PC-9 (cell line): ENCODE measurements at places on chromosomes 6 and 20. TPM values are rescaled to one million over a fixed set of nuclear protein-coding genes. Genes with fewer than 3 reads are reported as not detected.

Gene CALHM6
- not detected in 2 replicates for total RNA-seq

Gene BMP5
- total RNA-seq = 0.20 TPM in 1 of 2 replicates, not detected in the other

Gene IL17F
- not detected in 2 replicates for total RNA-seq

Gene HFE
- total RNA-seq = 33.3 and 46.0 TPM in 2 replicates

Gene FLRT3
- total RNA-seq = 0.70 and 0.95 TPM in 2 replicates

Gene IMPG1
- not detected in 2 replicates for total RNA-seq

Gene ELOVL5
- total RNA-seq = 71.3 and 108 TPM in 2 replicates

Gene SESN1
- 6.1 and 6.5 TPM in 2 replicates for total RNA-seq

Gene MUC22
- not detected in 2 replicates for total RNA-seq

Gene GABRR1
- total RNA-seq = not detected in 2 replicates

Gene AGER
- total RNA-seq = 18.1 and 20.4 TPM in 2 replicates

DNA sequence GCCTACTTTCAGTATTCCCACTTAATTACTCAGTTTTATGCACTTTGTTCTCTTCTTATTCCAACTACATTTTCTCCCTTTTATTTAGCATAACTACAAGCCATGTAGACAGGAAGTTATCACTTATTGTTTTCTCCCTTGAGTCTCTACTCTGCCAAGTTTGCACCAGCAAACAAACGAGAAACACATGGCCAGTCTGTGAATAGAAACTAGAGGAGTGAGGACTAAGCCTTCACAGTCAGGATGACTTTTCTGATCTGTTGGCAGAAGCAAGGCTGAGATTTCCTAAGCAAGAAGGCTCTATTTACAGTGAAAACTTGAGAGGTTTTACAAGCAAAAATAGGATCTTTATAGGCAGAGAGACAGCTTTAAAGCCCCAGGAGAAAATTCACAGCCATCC is 69.8 kb upstream of the TINAG start:
- no peak for DNase-seq

- no peak for DNase-seq
Measured at GRCh38 chr20:52924411-52925271, 47.5 kb upstream of the TSHZ2 start.

GRCh38 chr6:127177923-127178231 is 59.4 kb downstream of the RSPO3 start:
- DNase-seq = no peak

DNA sequence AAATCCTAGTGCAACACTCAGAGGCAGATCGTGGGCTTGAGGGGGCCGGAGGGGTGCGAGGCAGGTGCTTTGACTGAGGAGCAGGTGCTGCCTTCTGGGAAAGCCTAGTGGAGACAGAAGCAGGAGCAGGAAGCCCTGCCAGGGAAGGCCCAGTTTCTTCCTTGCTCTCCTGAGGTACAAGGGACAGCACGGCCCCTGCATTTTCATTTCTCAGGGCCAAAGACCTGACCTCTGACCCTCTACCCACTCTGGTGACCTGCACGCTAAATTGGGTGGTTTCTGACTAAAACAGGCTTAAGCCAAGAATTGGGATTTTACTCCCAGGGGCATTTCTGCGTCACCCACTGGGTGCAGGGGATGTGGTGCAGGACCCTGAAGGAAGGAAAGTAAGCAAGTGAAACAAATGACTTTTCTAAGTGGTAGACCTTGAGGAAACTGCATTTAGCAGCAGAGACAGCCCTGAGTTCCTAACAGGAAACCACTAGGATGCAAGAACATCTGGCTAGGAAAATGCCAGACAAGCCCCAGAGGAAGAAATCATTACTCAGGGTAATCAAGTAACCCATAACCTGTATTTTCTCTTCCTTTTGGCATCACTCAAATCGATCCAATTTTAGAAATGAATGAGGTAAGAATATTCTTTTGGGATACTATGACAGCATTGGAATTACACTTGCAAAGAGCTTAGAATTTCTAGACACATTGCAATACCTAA is 141.7 kb downstream of the CD164 start:
- no peak for DNase-seq

DNA sequence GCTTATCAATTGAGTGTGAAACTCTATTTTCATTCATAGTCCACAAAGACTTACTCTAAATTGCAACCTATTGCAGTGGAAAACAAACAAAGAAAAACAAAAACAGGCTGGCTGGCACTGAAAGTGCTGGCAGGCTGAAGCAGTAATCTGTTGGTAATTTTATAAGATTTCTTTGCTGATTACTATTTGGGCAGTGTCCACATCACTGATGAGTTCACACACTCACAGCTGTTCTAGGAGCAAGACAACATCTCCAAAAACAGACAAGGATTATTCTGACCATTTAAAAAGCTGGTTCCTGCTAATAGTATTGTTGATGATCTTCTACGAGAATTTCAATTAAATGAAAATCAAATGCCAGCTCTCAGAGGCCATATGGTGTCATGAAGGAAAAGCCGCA is 26.9 kb downstream of the MARCKS start:
- DNase-seq = no peak

GRCh38 chr6:52555518-52556233 is 21.2 kb downstream of the TRAM2 start:
- no peak for DNase-seq

DNA sequence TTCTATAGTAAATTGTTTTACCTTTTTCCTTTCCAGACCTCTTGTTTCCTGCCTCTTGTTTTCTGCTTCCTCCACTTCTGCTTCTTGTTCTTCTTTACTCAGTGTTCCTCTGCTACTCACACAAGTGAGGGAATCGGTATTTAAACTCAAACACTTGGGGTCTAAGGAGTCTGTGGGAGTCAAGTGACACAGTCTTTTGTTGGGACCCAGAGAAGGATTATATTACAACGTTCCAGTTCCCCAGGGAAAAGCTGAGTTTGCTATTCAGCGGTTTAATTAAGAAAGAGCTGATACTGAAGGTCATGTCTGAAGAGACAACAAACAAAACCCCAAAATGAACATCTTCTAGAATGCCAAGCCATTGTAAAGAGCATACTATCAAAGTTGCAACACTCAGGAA is 107.8 kb upstream of the CITED2 start:
- DNase-seq = no peak

- DNase-seq = no peak
Measured at GRCh38 chr6:144315226-144315980, 30.3 kb downstream of the UTRN start.

DNA sequence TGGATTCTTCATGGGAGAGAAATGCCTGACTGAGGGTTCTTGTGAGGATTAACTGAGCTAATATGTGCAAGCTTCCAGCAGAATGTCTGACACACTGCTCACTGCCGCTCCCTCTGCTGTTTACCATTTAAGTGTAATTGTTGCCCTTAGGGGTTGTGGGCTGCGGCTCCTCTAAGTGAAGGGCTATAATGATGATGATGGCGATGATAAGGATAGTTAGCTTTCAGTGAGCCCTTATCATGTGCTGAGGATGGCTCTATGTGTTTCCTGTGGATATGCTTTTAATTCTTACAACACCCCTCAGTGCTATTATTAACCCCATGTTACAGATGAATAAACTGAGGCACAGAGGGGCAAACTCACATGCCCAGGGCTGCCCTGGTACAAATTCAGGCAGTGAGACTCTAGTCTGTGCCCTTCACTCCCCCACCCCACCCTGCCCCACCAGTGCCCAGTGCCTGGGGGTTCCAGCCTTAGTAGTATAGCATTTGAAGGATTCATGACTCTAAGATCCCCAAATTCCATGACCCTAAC is 33.4 kb downstream of the TGM2 start:
- peak; percentile 81 for DNase-seq

GRCh38 chr6:115977220-115977619 is 83.5 kb downstream of the FRK start:
- DNase-seq = no peak

DNA sequence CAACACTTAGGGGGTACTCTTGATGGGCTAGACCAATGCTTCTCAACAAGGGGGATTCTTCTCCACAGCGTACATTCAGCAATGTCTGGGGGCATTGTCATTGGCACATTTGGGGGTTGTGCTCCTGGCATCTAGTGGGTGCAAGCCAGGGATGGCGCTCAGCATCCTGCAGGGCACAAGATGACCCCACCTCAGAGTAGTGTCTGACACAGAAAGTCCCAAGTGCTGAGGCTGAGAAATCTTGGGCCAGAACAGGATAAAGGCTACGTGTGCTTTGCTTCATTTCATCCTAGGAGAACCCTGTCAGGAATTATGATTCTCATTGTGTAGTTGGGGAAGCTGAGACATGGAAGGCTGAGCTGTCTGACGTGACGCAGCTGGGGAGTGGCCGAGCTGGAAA is 298.6 kb downstream of the CDH26 start:
- no peak for DNase-seq

- DNase-seq = no peak
Measured at GRCh38 chr6:108163267-108163643, 2.6 kb upstream of the NR2E1 start.

DNA sequence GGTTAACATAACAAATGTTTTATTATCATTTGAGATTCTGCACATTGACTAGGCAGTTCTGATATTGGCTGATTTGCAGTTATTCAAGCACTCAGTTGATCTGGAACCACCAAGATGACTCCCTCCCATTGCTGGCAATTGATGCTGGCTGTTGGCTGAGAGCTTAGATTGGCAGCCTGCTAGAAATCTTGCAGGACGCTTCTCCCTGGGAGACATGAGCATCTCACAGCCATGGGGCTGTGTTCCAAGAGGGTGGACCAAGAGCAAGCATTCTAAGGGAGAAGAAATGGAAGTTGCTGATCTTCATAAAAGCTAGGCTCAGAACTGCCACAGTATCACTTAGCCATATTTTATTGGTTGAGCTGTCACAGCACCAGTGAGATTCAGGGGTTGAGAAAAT is 233.4 kb upstream of the ID4 start:
- no peak for DNase-seq

GRCh38 chr6:135567375-135568083 is 70.0 kb upstream of the AHI1 start:
- no peak for DNase-seq

DNA sequence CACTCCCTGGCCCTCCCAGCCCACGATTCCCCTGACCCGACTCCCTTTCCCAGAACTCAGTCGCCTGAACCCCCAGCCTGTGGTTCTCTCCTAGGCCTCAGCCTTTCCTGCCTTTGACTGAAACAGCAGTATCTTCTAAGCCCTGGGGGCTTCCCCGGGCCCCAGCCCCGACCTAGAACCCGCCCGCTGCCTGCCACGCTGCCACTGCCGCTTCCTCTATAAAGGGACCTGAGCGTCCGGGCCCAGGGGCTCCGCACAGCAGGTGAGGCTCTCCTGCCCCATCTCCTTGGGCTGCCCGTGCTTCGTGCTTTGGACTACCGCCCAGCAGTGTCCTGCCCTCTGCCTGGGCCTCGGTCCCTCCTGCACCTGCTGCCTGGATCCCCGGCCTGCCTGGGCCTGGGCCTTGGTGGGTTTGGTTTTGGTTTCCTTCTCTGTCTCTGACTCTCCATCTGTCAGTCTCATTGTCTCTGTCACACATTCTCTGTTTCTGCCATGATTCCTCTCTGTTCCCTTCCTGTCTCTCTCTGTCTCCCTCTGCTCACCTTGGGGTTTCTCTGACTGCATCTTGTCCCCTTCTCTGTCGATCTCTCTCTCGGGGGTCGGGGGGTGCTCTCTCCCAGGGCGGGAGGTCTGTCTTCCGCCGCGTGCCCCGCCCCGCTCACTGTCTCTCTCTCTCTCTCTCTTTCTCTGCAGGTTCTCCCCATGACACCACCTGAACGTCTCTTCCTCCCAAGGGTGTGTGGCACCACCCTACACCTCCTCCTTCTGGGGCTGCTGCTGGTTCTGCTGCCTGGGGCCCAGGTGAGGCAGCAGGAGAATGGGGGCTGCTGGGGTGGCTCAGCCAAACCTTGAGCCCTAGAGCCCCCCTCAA is at the start of gene LTA:
TSS of gene LTA (plus strand) at position 249 of the 871 bp plus-strand sequence. CDS start at position 703, 454 bp downstream.
- DNase-seq = no peak

- no peak for DNase-seq
Measured at GRCh38 chr6:167840160-167840525, 13.4 kb downstream of the AFDN start.

- no peak for DNase-seq
Measured at GRCh38 chr6:169986848-169987498, 235.6 kb downstream of the ERMARD start.

DNA sequence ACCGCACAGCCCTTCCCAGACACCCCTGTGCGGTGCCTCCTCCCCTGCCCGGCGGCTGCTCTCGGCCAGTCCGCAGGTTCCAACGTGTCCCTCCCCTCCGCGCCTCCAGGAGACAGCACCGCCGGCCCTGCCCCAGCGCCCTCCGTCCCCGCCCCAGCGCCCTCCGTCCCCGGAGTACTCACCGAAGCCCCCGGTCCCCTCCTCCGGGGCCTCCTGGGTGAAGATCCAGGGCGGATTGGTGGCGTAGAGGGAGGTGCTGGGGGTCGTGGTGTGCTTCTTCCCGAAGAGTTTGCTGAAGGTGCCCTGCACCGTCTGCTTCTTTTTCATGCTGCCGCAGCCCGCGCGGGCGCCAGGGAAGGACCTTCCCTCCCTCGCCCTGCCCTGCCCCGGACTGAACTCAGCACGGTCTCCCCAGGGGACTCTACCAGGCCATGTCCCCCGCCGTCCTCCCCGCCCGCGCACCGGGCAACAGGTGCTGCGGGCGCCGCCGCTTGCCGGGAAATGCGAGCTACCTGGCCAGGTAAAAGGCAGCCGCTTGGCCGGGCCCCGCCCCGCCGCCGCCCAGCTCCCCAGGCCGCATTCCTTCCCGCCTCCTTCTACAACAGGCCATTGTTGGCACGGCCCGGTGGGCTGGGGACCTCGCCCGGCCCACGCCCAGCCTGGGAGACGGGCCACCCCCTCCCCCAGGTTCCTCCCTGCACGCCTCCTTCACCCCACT is at the start of gene C6orf132:
TSS of gene C6orf132 (minus strand) at position 503 of the 718 bp plus-strand sequence. CDS start at position 327, 176 bp downstream.
- DNase-seq = peak; percentile 81

DNA sequence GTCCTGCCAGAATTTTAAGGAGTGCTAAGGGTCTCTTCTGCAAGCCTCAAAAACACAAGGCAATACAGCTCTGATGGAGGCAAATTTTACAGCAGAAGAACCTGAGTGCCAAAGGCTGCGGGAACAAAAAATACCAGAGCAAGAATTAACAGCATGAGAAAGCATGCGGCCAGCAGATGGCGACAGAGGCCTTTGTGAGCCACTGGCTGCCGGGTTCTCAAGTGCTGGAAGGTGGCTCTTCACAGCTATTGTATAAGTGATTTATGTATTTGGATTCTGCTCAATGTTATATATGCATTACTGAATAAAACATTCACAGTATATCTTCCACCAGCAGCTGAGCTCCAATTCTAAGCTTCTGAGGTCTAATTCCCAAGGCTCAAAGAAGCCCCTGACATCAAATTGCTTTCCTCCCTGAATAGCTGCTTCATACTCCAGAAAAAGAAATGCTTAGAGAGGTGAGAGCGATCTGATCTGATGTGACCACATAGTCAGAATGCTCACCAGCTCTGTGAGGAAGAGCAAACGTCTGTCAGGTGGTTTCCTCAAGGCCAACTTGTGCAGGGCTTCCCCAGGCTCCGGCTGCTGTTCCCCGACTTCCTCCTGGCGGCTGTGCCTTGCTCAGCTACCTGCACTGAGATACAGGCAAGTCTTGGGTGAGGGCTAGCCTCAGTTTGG is 58.6 kb downstream of the PPP1R3G start:
- DNase-seq = peak; percentile 77

GRCh38 chr6:54935739-54936138 is 89.2 kb downstream of the FAM83B start:
- DNase-seq = peak; percentile 88

GRCh38 chr6:118367314-118367713 is 180.8 kb upstream of the PLN start:
- DNase-seq = no peak

- no peak for DNase-seq
Measured at GRCh38 chr6:117288083-117288715, 22.8 kb downstream of the VGLL2 start.

GRCh38 chr6:16137451-16137801 is 8.5 kb downstream of the MYLIP start:
- no peak for DNase-seq
